Left renal pelvis (tissue), 4 donors: ENCODE measurements at places on chromosomes 16 and 17. TPM values are rescaled to one million over a fixed set of nuclear protein-coding genes. Genes with fewer than 3 reads are reported as not detected.

DNA sequence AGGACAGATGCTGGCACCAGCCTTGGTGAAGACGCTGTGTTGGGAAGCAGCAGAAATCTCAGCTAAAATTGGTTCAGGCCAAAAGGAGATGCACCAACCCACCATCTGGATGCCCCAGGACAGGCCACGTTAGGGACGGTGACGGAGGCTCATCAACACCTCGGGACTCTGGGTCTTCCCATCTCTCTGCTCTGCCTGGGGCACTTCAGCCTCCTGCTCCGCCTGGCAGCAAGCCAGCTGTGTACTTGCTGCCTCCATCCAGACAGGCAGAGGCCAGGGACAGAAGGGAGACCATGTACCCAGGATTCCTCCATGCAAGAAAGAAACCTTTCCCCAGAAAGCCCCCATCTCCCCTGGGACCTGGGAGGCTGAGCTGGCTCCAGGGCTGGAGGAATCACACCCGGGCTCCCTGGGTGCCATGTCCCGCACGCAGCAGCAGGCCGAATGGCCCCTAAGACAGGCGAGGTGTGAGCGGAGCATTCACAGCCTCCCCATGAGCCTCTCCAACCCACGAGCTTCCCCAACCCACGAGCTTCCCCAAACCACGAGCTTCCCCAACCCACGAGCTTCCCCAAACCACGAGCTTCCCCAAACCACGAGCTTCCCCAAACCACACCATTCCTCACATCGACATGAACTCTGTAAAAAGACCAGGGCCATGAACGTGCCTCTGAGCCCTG, 274.5 kb downstream of the C16orf95 start:
- DNase-seq: no peak

DNA sequence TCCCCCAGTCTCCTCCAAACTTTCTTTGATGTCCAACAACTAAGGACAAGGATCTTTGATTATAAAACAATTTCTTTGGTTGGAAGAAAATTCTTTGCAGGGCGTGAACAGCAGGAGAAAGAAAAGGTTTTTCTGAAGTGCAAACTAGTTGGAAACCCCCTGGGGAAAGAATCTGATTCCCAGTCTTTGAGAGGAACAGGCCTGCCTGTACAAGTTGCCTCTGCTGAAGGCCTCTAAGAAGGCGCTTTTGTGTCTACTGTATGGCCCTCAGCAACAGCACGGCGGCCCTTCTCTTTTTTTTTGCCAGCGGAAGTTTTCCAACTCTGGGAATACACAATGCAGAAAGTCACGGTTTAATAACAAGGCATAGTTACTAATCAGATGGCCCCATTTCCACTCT, 14.0 kb downstream of the RNF43 start:
- no peak for DNase-seq

DNA sequence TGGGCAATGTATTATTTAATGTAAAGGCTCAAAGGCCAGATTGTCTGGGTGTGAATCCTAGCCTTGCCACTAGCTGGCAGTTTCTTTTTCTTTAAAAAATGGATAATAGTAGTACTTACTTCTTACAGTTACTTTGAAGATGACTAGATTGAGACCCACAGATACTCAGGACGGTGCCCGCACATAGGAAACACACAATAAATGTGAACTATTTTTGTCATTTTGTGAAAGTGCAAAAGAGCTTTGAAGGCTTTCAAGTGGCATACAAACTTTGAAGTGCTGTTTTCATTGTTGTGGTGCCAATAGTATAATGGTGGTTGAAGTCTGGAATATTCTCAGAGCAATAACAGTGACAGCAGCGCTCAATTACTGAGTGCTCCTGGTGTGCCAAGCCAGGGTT, 63.6 kb downstream of the OTOA start:
- DNase-seq: no peak

Gene CD300A
- 1.7 TPM for polyA plus RNA-seq

GRCh38 chr17:17876959-17877528, 40.3 kb upstream of the SREBF1 start:
- no peak for DNase-seq

- no peak for DNase-seq
Observed at GRCh38 chr17:81511804-81512561, 616 bp downstream of the ACTG1 start.

DNA sequence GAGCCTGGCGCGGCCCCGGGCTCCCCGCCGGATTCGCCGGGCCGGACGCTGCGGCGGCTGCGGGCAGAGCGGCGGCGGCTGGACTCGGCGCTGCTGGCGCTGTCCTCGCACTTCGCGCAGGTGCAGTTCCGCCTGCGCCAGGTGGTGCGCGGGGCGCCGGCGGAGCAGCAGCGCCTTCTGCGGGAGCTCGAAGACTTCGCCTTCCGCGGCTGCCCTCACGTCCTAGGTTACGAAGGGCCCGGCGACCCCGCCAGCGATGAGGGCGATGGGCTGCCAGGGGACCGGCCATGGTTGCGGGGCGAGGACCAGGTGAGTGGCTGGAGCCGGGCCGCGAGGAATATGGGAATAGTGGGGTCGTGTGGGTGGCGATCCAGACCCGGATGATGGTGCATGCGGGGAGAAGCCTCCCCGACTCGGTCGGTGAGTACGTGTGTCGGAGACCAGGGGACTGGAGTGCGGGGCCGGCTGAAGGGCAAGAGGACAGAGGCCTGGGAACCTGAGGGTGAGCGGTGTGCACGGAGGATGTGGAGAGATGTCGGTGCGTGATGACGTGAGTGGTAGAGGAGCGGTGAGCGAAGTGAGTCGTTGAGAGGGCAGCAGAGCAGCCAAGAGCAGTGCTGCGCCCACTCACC, 517 bp downstream of the RUNDC1 start:
- no peak for DNase-seq

Gene SOST
- polyA plus RNA-seq: 48.6 TPM

- no peak for DNase-seq
Observed at GRCh38 chr17:39640591-39641031, 3.7 kb downstream of the STARD3 start.

Gene CKLF
- 44.3 TPM for polyA plus RNA-seq

Gene AATK
- polyA plus RNA-seq: 3.8 TPM

Gene ENPP7
- 6.8 TPM for polyA plus RNA-seq

Gene TSPAN10
- polyA plus RNA-seq: 2.1 TPM

Gene CAVIN1
- 275 TPM for polyA plus RNA-seq

Gene WFDC1
- polyA plus RNA-seq: 5.0 TPM

DNA sequence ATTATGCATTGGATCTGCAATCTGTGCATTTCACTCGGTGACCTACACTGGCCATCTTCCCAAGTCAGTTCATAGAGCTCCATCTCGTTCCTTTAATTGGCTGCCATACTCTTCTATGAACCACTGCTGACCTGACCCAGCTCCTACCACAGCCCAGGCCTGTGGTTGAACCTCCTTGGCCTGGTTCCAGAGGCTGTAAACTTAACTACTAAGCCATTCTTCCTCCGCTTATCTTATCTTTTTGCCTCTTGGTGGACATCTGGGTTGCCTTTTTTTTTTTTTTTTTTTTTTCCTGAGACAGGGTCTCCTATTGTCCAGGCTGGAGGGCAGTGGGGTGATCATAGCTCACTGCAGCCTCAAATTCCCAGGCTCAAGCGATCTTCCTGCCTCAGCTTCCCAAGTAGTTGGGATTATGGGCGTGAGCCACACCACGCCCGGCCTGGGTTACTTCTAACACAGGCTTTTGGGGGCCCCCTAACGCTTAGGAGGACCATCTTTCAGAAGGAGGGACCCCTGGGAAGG, 18.3 kb downstream of the COQ7 start:
- no peak for DNase-seq

GRCh38 chr17:29022074-29022473, 16.2 kb upstream of the SEZ6 start:
- no peak for DNase-seq

Gene GGNBP2
- 91.8 TPM for polyA plus RNA-seq

DNA sequence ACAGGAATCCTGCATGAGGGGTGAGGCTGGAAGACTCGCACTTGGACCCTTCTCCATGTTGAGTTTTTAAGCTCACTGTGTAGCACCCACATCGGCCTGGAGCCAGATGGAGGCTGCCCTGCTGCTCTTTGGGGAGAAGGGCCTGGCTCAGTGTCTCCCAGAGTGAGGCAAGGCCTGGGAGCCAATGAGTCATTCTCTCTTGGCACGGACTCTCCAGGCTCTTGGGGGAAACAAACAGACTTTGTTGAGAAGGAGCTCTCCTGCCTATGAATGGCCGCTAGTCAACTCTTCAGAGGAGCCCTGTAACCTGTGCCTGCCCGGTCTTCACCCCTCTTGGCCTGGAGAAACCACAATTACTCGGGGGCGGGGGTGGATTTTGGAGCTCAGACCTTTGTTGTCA, 50.8 kb upstream of the MAF start:
- DNase-seq: no peak

Gene FZD2
- polyA plus RNA-seq: 53.0 TPM

DNA sequence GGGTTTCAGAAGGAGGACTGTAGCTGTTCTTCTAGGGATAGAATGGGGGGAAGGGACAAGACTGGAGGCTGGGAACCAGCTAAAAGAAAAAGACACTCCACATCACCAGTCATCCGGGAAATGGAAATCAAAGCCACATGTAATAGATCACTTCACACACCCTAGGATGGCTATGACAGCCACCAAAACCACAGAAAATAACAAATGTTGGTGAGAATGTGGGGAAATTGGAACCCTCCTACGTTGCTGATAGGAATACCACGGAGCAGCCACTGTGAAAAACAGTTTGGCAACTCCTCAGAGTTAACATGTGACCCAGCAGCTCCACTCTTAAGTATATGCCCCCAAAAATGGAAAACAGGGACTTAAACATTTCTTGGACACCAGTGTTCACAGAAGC, 2.3 kb downstream of the TLE7 start:
- no peak for DNase-seq

Gene CCDC40
- polyA plus RNA-seq: 15.2 TPM

- no peak for DNase-seq
Observed at GRCh38 chr17:78940708-78941107, 15.5 kb upstream of the TIMP2 start.

DNA sequence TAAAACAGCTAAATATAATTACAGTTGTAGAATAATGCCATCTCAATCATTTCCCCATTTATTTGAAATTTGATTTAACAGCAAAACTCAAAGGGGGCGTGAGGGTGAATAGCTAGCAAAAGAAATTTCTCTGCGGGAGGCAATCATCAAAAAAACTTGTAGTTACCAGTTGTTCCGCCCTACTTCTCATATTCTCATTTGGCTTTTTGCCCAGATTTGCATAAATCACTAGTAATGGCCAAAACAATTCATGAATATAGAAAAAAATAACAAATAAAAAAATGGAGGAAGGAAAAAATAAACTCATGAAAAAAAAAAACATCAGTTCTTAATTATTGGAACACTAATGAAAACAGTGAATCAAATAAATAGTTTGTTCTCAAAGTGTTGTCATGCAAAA, 722.6 kb upstream of the KIF2B start:
- no peak for DNase-seq

DNA sequence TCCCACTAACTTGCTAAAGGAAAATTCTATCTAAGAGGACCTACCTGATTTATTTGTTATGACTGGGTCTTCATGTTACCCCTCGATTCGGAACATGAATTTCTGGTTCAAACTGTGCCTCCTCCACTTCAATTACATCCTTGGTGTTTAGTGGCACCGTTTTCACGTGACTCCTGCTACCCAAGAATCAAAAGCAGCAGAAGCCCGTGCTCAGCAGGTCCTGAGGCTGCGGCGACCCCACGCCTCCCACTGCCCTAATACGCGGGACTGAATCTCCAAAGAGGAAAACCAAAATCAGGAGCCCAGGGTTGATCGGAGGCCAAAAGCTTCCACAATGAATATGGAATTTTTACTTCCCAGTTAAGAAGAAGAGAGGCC, 94.0 kb upstream of the METRNL start:
- no peak for DNase-seq

Gene PERCC1
- polyA plus RNA-seq: 0.25 TPM

Gene EVPLL
- 0.11 TPM for polyA plus RNA-seq

DNA sequence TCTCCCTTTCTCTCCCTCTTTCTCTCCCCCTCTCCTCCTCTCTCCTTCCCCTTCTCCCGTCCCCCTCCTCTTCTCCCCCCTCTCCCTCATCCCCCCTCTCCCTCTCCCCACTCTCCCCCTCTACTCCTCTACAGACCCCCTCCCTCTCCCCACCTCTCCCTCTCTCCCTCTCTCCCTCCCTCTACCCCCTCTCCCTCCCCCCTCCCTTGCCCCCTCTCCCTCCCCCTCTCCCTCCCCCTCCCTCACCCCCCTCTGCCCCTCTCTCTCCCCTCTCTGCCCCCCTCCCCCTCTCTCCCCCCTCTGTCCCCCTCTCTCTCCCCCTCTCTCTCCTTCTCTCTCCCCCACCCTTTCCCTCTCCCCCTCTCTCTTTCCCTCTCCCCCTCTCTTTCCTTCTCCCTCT, 352.9 kb downstream of the UTP18 start:
- no peak for DNase-seq

DNA sequence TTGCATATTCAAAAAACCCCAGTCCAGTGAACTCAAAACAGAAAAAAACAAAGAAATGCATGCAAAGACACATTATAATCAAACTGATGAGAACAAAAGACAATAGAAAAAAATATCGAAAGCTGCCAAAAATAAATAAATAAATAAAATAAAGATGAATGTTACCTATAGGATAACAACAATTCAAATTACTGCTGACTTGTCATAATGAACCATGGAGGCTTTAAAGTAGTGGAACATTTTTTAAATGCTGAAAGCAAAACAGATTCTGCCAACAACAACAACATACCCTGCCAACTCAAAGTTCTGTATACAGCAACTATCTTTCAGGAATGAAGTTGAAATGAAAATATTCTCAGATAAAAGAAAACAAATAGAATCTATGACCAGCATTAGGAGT, 116.6 kb downstream of the CBLN1 start:
- DNase-seq: no peak

DNA sequence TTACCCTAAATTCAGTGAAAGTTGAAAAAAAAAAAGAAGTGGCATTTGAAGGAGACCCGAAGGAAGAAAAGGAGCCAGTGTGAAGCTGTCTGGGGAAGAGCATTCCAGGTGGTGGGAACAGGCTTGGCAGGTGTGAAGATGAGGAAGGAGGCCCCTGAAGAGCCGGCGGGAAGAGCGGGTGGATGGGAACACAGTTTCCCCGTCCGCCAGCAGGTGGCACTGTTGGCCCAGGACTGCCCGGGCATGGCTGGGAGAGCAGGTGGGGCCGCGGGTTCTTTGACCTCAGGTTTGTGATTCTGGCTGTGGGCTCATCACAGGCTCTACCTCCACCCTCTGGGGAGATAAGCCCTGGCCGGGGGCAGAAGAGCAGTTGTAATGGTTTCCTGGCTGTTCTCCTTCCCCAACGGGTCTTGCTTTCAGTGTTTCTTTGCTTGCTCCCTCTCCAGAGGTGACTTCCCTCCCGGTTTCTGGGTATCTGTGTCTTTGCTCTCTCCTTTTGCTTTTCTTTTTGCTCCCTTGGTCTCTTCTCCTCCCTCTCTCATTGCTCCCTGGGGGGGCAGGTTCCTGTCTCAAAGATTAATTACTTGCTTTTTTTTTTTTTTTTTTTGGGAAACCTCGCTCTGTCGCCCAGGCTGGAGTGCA, 32.3 kb downstream of the RAP1GAP2 start:
- DNase-seq: no peak

- DNase-seq: no peak
Observed at GRCh38 chr16:77823067-77823466, 34.7 kb downstream of the VAT1L start.

DNA sequence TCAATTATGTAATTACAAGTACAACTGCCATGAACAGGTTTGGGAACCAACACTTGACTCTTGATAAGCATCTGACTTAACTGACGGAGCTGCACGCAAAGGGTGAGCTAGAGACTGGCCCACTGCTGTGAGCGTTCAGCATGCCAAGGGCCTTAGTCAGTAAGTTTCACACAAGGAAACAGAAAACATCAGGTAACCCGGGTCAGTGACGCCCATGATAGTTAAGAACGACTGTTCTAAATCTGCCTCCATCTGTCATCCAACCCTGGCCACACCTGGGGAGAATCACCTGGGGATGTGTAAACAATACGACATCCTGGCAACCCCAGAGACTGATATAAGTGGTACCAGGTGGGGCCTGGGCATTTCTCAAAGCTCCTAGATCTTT, 12.3 kb downstream of the SMIM5 start:
- DNase-seq: no peak
